ENCODE measurements at places on chromosomes 4 and X.

DNA sequence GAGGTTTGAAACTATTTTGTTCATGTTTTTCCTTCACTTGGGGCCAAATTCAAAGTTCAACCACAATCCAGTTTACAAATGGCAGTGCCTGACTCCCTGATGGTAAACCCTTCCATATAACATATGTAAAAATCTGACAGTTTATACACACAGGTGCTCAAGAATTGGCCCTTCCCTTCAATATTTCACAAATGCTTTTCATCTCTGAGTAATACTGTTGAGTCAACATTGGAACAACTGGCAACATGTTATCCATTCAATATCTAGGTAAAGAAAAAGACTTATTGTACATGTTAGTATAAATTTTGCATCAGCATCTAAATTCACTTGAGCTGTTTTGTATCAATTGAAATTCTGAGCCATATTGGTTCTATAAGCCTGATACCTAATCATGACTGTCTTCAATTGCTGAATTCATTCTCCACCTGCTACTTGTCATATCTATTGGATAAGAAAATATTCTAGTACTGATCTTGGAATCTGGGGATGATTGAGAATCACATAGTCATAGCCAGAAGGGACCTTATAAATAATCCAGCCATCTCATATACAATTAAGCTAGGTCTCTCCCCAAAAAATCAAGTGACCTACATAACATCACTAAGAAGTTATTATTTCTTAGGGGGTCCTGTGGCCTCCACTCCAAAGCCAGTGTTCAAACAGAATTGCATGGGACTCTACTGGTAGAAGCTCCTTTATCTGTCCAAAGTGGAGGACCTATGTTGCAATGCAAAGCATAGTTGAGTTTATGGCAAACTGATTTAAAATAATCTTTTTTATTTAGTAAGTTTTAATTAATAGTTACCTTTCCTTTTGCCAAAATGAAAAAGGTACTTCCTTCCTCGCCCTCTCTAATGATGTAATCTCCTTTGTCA is 61.9 kb downstream of the PRKG2 start:
- no peak for DNase-seq

DNA sequence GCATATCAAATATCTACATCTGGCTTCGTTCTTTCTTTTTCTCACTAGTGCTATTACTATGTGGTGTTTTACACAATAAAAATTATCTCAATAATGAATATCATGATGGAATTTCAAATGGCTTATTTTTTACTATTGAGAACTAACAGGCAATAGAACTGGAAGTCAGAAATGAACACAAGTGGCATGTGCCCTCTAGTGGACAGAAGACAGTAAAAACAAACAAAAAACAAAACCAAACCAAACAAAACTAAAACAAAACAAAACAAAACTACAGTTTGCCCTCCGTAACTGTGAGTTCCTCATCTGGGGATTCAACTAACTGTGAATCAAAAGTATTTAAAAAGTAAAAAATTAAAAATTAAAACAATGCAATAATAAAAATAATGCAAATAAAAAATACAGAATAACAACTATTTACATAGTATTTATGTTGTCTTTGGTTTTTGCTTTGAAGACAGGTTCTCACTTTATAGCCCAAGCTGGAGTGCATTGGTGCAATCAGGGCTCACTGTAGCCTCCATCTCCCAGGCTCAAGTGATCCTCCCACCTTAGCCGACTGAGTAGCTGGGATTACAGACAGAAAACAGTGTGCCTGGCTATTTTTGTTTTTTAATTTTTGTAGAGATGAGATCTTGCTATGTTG is 195.6 kb upstream of the TACR3 start:
- DNase-seq: no peak

GRCh38 chr4:184169225-184169867 is 48.3 kb downstream of the ENPP6 start:
- no peak for DNase-seq

- DNase-seq: no peak
Measured at GRCh38 chr4:182320092-182320491, 76.9 kb downstream of the TENM3 start.

- no peak for DNase-seq
Measured at GRCh38 chr4:177441061-177441802, 1.0 kb downstream of the AGA start.

DNA sequence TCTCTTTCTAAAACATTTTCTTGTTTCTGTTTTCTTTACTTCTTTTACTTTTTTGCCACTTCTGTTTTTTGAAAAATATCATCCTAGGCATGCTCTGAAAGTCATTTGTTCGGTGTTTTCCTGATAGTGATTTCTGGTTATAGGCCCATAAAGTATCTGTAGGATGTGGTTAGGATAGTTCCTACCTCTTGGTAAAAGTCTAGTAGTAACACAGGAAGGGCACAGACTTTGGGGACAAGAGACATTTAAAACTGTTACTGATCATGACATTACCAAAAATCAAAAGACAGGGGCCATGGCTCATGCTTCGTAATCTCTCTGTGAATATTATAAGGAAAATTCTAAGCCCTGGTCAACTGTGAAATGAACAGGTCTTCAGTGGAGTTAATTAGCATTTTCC is 44.8 kb downstream of the FHL1 start:
- DNase-seq: no peak

GRCh38 chrX:45771560-45772340 is 571.1 kb upstream of the DIPK2B start:
- peak; percentile 75 for DNase-seq

DNA sequence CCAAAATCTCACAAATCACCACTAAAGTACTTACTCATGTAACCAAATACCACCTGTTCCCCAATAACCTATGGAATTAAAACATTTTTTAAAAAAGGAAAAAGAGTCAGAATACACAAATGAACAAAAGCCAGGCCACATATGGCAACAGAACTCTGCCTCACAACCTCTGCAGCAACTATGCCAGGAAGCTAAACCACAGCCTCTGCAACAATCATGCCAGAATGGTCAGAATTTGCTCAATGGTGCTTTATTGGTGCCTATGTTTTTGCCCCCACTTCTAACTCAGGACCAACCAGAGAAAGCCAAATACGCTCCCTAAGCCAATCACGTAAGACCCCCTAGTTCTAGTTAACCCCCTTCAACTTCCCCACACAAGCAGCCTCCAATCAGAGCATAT is 69.6 kb downstream of the HOPX start:
- no peak for DNase-seq

DNA sequence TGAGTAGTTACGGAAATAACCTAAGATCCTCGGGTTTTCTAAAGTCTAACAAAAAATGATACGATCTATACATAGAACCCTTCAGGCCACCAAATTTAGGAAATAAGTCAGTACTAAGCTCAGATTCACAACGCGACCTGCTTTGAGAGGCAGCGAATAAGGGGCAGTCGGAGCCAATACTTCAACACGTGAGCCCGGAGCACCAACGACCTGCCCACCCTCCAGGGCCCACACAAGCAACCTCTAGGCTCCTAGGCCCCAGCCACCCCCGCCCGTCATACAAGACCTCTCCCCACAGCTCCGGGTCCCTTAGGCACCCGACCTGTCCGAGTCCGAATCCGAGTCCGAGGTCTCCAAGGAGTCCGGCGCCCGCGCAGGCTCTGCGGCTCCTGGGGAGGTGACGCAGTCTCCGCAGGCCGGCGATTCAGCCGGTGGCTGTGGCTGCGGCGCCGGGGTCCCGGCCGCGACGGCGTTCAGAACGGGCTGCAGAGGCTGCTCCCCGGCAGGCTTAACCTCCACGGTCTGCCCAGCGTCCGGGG is 580 bp downstream of the NAF1 start:
- peak; percentile 48 for DNase-seq

- DNase-seq: no peak
Measured at GRCh38 chr4:95987851-95988250, 148.0 kb downstream of the PDHA2 start.

- DNase-seq: no peak
Measured at GRCh38 chr4:100635899-100636298, 118.1 kb upstream of the EMCN start.

DNA sequence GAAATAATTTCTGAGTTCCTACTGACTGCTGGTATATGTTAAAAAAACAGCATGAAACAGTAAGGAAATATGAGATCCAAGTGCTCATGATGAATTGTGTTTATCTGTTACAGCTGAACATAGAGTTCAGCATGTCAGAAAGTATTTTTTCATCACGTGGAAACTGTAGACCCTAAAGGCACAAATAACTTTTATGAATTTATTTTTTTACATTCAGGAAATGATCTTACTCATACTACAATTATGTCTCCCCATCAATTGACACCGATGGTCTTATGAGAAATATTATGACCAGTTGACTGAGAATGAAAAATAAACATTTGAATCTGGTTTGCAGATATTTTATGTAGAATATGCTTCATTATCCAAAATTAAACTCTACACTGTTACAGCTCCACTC is 283.1 kb upstream of the SPANXN4 start:
- DNase-seq: no peak

GRCh38 chr4:24521544-24521943 is 62.8 kb downstream of the DHX15 start:
- no peak for DNase-seq

- DNase-seq: no peak
Measured at GRCh38 chr4:80538276-80538926, 202.9 kb downstream of the CFAP299 start.

DNA sequence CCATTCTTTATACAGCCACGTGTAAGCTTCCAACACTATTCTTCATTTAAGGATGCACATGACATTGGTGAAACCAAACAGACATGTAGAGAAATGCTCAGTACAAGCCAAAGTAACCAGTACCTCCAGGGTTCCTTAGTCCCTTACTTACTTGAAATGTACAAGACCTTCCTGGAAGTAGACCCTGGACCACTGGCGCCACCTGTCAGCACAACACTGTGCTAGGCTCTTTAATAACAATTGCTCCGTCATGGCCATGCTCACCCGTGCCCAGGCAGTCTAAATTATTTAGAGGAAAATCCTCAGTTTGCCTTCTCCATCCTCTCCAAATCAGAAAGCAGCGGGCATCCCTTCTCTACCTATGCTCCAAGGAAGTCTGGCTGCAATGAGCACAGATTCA is 52.7 kb downstream of the ADGRA3 start:
- no peak for DNase-seq

DNA sequence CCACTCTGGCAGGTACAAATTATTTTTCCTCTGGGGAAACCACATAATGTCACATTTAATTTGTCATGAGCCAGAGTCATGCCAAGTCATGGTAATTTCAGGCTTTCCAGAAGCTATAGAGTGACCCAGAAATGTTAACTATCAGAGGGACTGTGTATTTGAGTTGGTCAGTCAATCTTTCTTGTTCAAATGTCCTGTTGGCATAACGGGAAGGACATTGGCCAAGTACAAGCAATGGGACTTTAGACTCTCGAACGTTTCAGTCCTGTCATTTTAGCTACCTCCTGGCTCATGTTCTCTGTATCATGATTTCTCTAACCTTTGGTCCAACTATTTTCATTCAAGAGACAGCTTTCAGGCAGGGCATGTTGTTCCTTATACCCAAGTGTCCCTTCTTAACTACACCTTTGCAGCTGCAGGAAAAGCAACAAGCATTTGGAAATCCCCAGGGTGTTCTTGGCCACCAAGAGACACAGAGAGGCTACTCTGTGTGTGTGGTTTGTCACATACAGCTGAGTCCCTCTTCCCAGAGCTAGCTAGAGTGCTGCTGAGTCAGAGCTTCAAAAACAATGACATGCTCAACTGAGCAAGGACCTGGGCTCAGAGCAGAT is 142.6 kb downstream of the EGF start:
- peak; percentile 47 for DNase-seq

DNA sequence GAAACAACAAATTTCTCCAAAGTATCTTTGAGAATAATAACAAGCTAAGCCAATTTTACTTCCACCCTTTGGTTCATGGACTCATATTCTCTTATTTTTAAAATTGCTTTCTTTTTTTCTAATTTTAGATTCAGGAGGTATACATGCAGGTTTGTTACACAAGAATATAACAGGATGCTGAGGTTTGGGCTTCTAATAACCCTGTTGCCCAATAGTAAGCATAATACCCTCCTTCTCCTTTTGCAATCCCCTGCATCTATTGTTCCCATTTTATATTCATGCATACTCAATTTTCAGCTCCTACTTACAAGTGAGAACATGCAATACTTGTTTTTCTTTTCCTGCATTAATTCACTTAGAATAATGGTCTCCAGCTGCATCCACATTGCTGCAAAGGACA is 202.3 kb upstream of the FSTL5 start:
- DNase-seq: no peak

GRCh38 chr4:11483046-11483445 is 54.4 kb upstream of the HS3ST1 start:
- no peak for DNase-seq

DNA sequence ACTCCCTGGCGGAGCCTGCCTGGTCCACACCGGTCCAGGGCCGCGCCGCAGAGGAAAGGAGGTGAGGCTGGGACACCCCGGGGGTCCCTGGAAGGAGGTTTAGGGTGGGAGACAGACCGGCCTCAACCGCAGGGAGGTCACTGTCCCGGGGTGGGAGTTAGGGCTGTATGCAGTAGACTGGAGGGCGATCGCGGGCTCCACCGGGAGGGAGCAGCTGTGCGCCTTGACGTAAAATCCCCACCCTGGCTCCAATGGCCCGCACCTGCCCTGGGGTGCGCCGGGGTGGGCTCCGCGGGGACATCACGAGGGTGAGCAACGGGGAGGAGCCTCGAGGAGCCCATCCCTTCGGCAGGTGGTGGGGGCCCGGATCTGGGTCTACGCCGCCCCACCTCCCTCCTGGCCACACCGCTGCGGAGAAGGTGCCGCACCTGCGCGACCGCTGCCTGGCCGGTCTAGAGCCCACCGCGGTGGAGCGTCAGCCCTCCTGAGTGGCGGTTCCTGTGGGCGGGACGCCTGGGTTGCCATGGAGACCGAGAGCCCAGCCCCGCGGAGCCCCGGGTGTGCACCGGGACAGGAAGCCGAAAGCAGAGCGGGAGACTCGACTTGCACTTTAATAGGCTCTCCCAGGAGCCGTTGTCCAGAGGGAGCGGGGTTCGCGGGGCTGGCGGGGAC is 105.1 kb downstream of the ADRA2C start:
- peak; percentile 40 for DNase-seq

DNA sequence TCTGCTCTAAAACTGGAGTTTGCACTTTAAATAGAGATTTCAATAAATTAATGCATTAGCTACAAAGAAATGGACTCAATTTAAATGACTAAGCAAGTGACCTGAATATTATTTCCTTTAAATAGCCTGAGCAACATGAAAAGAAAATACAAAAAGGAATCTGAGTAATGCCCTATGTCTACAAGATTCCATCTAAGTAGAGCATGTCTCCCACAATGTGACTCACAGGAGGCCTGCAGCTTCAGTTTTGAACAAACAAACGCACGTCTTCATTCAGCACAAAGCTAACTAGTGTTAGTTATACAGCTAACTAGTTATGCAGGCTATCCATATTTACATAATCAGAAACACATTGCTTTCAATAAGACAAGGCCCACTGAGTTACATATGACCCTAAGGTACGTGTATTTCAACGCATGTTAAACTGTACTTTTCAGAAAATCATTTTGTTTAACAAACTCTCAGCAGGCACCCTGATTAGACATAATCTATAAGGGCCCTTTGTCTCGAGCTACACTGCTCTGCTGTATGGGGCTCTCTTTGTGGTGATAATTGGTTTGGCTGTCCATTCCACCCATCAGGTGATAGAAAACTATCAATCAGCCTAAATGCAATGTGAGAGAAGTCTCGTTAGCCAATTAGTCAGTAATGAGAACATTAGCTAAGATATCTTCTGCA is 116.5 kb downstream of the MAML3 start:
- DNase-seq: peak; percentile 74

GRCh38 chr4:81494031-81494431 is 22.3 kb upstream of the RASGEF1B start:
- DNase-seq: no peak

- no peak for DNase-seq
Measured at GRCh38 chr4:81337211-81337610, 122.2 kb upstream of the PRKG2 start.
